ENCODE measurements at places on chromosomes 7 and 10. TPM values are rescaled to one million over a fixed set of nuclear protein-coding genes. Genes with fewer than 3 reads are reported as not detected.

Gene UBTD1
- 10.6 TPM for total RNA-seq

Gene RBP3
- not detected for total RNA-seq

Gene ANXA8L1
- total RNA-seq: not detected

Gene JAKMIP3
- total RNA-seq: 0.43 TPM

Gene SLC37A3
- 31.9 TPM for total RNA-seq

- DNase-seq: no peak
Observed at GRCh38 chr7:141674171-141674671, 27.7 kb downstream of the DENND11 start.

Gene EPDR1
- total RNA-seq: 226 TPM

Data from H4 (cell line).